Stimulated activated CD4-positive, alpha-beta T cell treated with anti-CD3 and anti-CD28 coated beads, Interleukin-4, amount 100 ng/mL, for 24 hours (primary cell): ENCODE measurements at places on chromosomes 1 and 21.

DNA sequence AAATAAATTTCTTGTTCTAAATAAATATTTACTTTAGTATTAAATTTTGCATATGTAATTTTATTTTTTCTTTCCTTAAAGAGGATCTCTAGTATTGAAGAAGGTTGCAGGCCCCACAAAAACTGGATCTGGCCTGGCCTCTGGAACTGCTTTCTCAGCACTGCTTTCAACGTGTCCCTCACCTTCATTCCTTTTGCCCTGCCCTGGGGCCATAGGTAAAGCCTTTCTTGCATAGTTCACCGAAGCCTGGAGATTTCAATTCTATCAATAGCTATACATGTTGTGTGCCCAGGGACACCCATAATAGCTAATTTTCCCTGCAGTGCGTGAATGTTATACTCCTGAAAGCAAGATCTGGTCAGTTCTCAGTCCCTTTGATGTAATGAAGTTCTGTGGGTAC lies 12.0 kb upstream of the GPR137B start:
- DNase-seq = no peak

GRCh38 chr1:2801535-2802291 lies at the start of gene TTC34:
Gene TTC34 (minus strand): TSS chr1:2801693. CDS start chr1:2800827, 866 bp downstream.
- peak; percentile 43 for DNase-seq

DNA sequence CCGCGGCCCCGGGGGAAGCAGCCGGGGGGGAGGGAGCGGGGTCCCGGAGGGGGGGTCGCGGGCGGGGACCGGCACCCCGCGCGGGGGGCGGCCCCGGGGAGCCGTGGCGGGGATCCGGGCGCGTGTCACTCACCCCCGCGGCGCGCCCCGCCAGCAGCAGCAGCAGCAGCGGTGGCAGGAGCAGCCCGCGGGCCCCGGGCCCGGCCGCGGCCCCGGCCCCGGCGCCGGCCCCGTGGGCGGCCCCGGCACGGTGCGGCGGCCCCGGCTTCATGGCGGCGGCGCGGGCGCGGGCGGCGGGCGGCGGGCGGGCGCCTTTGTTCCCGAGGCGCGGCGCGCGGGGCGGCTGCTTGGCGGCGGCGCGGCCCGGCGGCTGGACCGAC lies 252 bp downstream of the SDC3 start:
- no peak for DNase-seq

DNA sequence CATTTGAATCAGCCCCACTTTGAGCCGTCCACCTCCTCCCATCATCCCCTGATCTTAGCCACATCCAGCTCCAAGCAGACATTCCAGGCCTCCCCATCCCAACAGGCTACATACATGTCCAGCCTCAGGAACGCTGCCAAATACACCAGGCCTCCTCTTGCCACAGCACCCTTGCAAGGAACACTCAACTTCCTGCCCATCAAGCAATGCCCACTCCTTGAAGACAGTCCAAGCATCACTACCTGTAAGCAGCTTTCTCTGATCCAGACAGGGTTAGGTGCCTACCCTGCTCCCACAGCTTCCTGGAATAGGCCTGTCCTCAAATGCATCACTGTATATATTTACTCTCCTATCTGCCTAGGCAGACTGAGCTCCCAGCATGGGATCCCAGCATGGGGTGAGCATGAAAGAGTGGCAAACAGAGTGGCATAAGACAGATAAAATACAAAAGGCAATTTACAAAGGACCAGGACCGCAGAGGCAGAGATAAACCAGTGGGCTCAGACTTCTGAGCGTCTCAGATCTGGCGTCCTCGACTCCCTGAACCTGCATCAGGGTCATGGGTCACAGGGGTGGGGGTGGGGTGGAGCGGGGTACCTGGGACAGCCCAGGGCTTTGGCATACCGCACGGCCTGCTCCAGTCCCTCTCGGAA lies 816 bp downstream of the HYI start:
- no peak for DNase-seq

DNA sequence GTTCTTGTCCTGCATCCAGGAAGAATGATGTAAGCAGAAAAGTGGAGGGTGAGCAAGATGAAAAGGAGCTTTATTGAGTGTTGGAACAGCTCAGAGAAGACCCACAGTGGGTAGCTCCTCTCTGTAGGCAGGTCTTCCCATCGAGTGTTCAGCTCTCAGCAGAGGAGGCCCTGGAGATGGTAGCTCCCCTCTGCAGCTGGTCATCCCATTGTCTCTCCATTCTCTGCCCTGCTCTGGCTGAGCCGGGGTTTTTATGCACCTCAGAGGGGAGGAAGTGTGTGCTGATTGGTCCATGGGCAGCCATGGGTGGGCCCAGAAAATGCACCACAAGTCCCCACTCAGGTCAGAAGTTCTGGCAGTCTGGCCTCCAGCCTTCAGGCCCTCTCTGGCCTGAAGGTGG lies 713.7 kb downstream of the MATN1 start:
- DNase-seq = no peak

DNA sequence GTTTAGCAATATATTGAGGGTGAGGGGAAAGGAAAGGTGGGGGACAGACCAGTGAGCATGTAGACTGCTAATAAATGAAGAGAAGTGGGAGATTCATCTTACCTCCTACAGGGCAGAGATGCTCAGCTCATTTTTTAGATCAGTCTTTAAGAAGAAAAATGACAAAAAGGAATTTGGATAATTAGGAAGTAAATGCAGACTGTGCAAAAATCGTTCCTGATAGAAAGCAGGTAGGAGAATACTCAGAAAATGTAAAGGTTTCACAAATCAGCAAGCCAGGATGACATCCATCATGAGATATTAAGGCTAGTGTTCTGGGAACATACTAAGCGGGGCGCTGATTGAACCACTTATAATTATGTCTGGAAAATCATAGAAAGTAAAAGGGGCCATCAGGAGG lies 106.3 kb downstream of the RNF220 start:
- DNase-seq = no peak

DNA sequence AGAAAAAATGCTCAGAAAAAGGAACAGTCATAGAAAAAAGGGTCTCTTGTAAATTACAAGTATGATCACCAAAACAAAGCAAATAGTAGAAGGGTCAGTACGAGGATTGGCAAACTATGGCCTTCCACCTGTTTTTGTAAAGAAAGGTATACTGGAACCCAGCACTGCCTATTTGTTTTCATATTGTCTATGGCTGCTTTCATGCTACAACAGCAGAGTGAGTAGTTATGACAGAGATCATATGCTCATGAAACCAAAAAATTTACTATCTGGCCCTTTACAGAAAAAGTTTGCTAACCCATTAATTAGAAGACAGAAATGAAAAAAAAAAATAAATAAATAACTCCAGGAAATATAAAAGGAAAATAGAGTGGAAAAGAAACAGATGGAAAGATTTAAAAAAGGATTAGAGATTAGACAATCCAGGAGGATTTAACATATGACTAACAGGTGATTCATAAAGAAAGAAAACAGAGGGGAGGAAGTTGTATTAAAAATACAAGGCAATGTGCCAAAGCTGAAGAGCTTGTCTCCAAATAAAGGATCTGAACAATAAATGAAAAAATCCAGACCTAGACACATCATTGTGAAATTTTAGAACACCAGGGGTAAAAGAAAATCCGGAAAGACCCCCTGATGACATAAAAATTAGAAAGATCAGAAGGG lies 108.5 kb upstream of the SERTAD4 start:
- DNase-seq = no peak

- no peak for DNase-seq
Observed at GRCh38 chr1:59110271-59110670, 186.6 kb upstream of the FGGY start.

- no peak for DNase-seq
Observed at GRCh38 chr1:27257155-27257554, 22.7 kb downstream of the WDTC1 start.

GRCh38 chr1:26701266-26701994 lies 5.6 kb downstream of the ARID1A start:
- no peak for DNase-seq

- DNase-seq = no peak
Observed at GRCh38 chr1:109754738-109755137, 9.0 kb downstream of the EPS8L3 start.

GRCh38 chr21:36692114-36692834 lies 6.6 kb upstream of the SIM2 start:
- DNase-seq = no peak

DNA sequence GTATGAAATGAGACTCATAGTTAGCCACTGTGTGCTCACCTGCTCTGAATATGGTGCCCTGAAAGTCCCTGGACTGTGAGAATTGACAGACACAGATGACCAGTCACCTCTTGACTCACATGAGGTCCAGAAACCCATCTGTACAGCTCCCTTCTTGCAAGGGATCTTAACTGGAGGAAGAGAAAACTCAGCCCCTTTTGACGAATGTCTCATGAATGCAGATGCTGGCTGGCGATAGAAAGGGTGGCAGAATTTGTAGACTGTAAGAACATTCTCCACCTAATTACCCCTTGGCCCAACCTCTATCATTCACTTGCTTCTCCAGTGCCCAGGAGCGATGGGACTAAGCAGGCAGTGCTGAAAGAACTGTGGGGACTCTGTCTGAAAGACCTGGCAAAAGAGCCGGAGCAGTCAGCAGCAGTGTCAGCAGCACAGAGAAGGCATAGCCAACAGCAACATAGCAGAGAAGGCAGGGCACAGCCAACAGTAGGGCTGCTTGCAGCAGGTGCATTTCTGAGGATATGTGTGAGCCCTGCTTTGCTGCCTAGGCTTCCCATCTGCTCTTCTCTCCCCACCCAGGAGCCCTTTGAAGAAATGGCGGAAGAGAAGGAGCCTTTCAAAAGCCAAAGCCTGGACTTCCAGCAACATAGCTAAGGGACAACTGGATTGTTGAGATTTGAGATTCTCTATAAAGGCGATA lies 25.8 kb upstream of the IFNGR2 start:
- no peak for DNase-seq

DNA sequence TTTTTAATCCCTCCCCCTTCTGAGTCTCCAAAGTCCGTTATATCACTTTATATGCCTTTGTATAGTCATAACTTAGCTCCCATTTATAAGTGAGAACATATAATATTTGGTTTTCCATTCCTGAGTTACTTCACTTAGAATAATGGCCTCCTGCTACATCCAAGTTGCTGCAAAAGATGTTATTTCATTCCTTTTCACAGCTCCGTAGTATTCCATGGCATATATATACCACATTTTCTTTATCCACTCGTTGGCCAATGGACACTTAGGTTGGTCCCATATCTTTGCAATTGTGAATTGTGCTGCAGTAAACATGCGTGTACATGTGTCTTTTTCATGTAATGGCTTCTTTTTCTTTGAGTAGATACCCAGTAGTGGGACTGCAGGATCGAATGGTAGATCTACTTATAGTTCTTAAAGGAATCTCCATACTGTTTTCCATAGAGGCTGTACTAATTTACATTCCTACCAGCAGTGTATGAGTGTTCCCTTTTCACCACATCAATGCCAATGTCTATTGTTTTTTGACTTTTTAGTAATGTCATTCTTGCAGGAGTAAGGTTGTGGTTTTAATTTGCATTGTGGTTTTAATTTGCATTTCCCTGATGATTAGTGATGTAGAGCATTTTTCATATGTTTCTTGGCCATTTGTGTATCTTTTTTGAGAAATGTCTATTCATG lies 12.3 kb downstream of the MAN1C1 start:
- no peak for DNase-seq

DNA sequence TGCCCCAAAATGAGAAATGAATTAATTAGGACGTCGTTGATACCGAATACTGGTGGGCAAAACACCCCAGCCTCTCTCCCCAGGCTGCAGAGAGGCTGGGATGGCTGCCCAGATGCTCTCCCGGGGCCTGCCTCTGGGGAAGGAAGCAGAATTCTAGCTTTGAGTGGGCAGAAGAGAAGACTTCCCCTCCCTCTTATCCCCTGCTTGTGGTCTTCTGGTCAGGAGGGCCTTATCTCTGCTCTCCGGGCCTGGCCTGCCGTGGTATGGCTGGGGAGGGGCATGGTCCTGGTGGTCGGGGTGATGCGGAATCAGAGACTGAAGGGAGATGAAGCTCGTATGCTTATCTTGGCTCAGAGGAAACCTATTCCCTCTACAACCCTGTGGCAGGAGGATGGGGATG lies 9.8 kb upstream of the CSF3R start:
- no peak for DNase-seq

DNA sequence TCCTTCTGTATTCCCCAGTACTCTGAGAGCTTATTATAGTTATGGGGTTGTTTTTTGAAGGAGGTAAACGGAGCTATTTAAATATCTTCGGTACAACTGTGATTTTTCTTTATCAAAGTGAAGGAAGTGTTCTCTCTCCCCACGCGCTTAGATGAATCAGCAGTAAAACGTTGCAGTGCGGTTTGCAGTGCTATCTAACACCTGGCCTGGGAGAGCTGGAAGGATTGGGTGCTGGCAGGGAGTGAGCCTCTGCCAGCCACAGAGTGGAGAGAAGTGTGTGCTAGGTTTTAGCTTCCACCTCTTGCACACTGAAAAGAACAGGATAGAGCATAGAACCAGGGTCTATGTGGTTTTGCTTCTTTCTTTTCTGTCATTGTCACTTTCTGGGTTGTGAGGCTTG lies 165.9 kb downstream of the SDCCAG8 start:
- peak; percentile 51 for DNase-seq

DNA sequence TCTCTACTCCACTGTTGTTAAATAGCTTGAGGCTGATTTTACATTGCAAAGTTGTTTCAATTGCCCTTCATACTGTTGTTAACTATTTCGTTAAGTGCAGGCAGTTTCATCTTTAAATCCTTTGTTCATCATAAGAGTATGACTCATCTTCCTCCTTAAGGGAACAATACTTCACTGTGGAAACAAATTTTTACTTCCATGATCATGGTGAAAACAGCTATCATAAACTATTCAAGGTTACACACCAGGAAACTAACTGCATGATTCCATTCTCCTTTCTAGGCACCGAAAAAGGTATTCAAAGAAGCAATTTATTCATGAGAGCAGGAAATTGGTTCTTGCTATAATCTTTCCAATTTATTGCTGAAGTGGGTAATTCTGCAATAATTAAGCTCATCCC lies 593.2 kb downstream of the LRRIQ3 start:
- DNase-seq = no peak

DNA sequence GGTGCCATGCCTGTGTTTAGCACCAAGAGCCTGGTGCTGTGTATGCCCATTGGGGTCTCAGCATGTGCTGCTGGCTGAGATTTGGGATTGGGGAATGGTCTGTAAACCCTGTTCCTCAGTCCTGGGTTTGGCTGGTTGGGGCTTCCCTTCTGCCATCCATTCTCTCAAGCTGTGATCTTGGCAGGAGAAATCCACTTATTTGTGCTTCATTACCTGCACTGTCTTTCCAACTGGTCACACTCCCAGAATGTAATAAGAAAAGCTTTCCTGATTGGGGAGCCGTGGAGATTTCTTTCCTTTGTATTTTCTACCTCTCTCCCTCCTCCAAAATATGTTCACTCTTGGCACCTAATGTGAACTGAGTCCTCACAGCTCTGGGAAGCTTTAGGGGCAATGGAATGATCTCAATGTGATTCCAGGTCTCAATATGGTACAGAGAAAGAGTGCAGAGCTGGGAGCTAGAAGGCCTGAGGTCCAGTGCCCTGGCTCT lies 23.0 kb upstream of the KCNA10 start:
- DNase-seq = no peak

- peak; percentile 18 for DNase-seq
Observed at GRCh38 chr1:40438391-40439015, 11.8 kb upstream of the ZFP69B start.

GRCh38 chr1:169106921-169107602 lies 572 bp downstream of the ATP1B1 start:
- no peak for DNase-seq

GRCh38 chr1:201019321-201019977 lies 4.1 kb downstream of the KIF21B start:
- DNase-seq = peak; percentile 88

- no peak for DNase-seq
Observed at GRCh38 chr1:231541842-231542241, 13.4 kb downstream of the TSNAX start.

- no peak for DNase-seq
Observed at GRCh38 chr1:6794164-6794563, 8.9 kb downstream of the CAMTA1 start.
